ENCODE measurements at places on chromosomes 6 and 20. TPM values are rescaled to one million over a fixed set of nuclear protein-coding genes. Genes with fewer than 3 reads are reported as not detected.

DNA sequence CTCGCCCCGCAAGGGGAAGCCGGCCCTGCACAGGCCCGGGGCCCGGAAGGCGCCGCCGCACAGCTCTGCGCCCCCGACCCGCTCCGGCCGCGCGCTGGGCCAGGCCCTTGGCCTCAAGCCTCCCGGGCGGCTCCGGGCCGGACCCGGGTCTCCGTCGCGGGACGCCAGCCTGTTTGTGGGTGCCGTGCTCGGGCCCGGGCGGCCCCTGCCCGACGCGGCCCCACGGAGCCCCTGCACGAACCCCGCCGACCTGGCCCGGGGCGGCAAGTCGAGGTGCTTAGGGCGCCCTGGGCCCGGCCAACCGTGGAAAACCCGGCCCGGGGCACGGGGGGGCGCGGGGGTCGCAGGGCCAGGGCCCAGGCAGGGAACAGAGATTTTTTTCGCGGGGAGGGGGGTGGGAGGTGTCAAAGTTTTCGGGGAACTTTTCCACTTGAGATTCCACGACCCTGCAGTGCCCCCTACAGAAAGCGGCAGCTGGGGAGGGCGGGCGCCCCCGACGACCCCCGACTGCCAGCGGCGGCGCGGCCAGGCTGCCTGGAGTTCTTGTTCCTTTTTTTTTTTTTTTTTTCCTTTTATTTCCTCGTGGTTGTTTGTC lies 805 bp upstream of the STX16 start:
- no peaks in the 10 kb centered on the region for H3K27me3 ChIP-seq
- DNase-seq: no peak
- H3K4me1 ChIP-seq: peaks cover 12% of the 10 kb centered on the region
- H3K4me3 ChIP-seq: peak overlapping the region; percentile 85

GRCh38 chr20:47137231-47137870 lies 219.1 kb downstream of the ZMYND8 start:
- H3K4me1 ChIP-seq: no peaks in the 10 kb centered on the region
- H3K4me3 ChIP-seq: no peak overlapping the region
- no peaks in the 10 kb centered on the region for H3K36me3 ChIP-seq
- no peak for DNase-seq
- no peak overlapping the region for H3K27ac ChIP-seq
- no peaks in the 10 kb centered on the region for H3K27me3 ChIP-seq

DNA sequence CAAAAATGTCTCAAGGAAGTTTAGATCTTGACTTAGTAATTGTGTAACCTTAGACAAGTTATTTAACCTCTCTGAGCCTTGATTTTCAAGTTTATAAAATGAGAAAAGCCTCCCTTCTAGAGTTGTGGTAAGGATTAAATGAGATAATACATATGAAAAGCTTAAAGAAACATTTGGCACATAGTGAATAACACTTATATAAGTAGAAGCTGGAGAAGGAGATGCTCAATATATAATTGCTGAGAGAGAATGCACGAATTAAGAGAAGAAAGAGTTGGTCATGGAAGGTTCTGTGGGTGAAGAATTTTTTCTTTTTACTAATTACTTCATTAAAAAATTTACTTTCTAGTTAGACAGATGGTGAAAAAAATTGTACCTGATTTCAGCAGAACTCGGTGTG lies 5.3 kb downstream of the ACSS2 start:
- no peak overlapping the region for H3K4me3 ChIP-seq
- H3K27ac ChIP-seq: no peak overlapping the region
- no peaks in the 10 kb centered on the region for H3K36me3 ChIP-seq
- DNase-seq: no peak

The HLA-F gene
- total RNA-seq: 7.5 TPM

The IPCEF1 gene
- total RNA-seq: 0.28 TPM

Data from Panc1 (cell line).